Activated CD4-positive, alpha-beta T cell treated with anti-CD3 and anti-CD28 coated beads for 1 hour (primary cell): ENCODE measurements at places on chromosomes 16 and 17.

GRCh38 chr16:86928523-86929011, 350.2 kb downstream of the FOXL1 start:
- DNase-seq = no peak

DNA sequence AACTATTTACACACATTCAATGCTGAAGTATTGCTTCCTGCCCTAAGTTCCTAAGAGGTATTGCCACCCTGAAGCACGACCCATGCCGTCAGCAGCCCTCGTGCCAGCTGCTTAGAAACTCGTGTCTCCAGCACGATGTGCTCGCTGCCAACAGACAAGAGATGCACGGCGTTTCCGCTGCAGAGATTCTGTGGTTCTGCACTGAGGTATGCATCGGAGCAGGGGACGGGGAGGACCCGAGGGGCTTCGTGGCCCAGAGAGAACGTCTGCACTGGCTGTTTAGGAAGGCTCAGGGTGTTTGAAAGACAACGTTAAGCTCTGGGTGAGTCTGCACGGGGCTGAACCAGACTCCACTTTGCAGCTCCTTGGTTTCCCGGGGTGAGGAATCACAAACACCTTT, 82.7 kb upstream of the CREBBP start:
- DNase-seq = no peak

- no peak for DNase-seq
These were observed 65.9 kb downstream of the CEP95 start for GRCh38 chr17:64572682-64573154.

- no peak for DNase-seq
These were observed 205.2 kb upstream of the CHMP6 start for GRCh38 chr17:80786470-80786869.

- DNase-seq = no peak
These were observed 171.8 kb upstream of the FOXF1 start for GRCh38 chr16:86338403-86339115.

DNA sequence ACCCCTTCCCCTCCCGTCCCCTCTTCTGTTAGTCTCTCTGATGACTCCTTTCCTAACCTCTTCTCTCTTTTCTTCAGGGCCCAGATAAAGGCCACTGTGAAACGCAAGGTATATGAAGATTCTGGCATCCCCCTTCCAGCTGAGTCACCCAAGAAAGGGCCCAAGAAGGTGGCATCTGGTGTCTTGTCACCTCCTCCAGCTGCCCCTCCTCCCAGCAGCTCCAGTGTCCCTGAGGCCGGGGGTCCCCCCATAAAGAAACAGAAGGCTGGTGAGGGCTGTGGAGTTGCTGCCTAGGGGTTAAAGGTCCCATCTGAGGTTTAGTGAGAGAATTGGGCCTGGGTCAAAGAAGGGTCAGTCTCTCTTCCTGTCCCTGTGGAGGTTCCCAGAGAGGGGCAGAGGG, 4.0 kb downstream of the RNASEK start:
- no peak for DNase-seq

- DNase-seq = no peak
These were observed 2.4 kb downstream of the NUP93 start for GRCh38 chr16:56732366-56732765.

DNA sequence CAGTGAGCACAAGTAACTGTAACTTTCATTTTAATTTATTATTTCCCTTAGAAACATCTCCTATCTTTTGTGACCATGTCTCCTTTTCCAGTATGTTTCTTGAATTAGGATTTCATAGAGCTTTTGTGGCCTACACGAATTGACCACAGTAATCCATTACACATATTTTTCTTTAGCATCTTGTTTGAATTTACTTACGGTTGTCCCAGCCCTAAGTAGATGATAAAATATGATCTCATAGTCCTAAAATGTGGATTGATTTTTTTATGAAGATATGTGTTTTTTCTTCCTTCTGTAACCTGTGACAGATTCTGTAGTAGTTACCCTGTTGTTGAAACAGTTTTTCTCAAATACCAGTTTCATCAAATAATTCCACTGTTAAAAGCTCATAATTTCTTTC, 61.5 kb downstream of the NF1 start:
- no peak for DNase-seq

- no peak for DNase-seq
These were observed 21.8 kb downstream of the ITGB3 start for GRCh38 chr17:47275245-47275984.

- DNase-seq = no peak
These were observed 49.9 kb upstream of the MAP3K14 start for GRCh38 chr17:45366691-45367090.

DNA sequence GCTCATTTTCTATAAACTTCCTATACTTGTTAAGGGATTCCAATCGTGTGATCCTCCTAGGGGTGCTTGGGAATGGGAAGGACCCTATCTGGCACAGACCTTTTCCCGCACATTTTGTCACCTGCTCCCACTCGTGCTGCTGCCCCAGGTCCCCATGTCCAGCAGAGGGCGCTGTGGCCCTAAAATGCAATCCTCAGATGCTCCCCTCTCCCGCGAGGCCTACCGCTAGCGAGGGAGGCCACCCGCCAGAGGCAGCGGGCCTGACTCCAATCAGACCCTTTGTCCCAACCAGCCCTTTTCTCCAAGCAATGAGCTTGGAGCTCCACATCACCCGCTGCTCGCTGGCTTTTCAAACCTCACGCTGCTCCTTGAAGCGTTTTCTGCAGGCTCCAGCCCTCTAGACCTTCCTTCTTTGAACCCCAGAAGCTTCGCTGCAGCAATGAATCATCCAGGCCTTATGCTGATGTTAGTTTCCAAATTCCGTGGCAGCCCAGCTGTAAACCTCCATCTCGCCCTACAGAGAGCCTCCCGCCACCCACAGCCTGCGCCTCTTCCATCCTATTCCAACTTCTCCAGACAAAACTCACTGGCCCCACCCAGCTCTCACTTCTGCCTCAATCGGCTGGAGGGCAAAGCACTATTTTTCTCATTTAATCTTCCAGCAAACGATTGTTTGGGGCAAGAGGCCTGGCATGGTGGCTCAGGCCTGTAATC, 23.6 kb upstream of the FZD2 start:
- DNase-seq = peak; percentile 76

DNA sequence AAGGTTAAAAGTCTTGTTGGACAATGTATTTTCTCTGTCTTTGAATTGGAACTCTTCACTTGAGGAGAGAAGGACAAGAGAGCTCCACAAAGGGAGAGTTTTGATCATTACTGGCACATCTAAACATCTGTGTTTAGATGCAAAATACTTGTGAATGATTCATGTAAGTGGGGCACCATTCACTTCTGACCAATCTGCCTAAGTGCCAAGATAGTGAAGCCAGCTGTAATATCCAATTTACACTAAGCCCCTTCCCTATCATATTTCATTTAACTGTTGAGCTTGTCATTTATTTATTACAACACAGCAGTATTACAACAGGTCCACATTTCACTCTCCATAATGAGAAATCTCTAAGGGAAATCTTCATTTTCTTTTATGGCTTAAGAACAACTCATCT, 832.3 kb upstream of the GOT2 start:
- no peak for DNase-seq

DNA sequence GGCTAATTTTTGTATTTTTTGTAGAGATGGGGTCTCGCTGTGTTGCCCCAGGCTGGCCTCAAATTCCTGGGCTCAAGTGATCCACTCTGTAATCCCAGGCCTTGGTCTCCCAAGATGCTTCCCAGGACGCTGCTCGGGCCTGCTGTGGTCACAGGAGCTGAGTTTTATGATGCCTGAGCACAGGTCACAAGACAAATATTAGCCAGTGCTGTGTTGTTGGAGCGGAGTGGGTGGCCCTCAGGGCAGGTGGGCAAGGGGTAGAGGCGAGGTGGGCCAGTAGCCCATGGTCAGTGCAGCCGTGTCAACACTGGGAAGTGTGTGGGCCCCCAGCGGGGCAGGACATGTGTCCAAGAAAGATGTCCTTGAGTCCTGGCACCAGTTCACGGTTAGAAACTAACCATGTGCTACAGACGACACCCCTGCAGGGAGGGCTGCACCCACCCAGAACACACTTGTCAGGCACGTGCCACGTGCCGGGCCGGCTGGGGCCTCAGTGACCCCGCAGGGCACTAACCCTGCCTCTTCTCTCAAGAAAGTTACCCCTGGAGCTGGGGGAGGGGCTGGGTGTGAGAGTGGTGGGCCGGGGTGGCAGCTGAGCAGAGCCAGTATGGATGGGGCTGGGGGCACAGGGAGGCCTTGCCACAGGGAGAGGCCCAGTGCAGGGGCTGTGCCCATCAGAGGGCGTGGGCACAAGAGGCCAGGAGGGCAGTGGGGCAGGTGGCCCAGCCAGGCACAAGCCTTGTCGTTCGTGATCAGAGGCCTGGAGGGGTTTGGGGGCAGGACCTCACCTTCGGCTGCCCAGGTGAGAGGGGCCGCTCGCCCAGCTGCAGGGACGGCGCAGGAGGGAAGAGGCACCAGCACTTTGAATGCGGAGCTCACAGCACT, 103.1 kb upstream of the CHMP6 start:
- no peak for DNase-seq

GRCh38 chr16:11105038-11105903, 150.7 kb downstream of the SOCS1 start:
- DNase-seq = no peak

DNA sequence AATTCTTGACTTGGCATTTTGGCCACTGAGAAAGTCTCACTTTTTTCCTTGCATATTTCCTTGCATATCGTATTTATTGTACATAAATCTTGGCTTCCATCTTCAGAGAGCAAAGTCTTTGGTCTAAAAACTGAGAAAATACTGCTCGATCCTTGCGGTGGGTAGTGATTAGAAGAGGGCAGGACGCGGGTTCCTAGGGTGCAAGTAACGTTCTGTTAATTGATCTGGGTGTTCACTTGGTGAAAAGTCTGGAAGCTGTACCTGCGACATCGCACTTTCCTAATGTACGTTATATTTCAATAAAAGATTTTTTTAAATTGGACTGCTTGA, 758 bp upstream of the UBALD2 start:
- no peak for DNase-seq

DNA sequence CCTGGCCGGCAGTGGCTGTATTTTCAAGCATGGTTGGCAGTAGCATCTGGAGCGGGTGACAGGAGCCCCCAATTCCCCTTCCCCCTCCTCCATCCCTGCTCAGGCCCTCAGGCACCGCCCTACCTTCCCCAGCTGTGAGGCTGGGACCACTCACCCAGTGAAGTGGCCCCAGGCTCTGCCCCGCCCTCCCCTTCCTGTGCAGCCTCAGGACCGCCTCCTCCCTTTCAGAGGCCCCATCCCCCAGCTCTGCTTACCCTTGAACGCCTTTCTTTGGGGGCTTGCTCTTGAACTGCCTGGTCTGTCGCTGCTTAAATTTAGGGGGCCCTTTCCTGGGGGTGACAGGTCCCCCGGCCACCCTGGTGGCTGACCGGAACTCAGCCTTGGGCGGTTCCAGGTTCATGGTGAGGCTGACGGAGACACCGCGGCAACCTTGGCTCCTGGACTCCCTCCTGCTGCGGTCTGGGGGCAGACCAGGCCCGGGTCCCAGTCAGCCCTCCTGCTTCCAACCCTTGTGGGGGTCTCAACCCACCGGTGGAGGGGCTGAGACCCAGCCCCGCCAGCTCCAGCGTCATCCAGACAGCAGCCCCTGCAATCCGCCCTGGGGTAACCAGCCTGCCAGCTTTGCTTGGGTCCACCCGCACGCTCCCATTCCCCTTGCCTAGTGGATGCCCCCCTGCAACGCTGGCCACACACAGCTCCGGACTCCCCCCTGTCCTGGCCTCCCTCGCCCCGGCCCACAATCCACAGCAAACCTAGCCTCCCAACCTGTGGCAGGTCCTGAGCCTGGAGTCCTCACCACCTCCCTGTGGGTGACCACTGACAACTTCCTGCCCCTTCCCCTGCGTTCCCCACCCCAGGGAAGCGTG, 3.2 kb downstream of the PDE6G start:
- no peak for DNase-seq

DNA sequence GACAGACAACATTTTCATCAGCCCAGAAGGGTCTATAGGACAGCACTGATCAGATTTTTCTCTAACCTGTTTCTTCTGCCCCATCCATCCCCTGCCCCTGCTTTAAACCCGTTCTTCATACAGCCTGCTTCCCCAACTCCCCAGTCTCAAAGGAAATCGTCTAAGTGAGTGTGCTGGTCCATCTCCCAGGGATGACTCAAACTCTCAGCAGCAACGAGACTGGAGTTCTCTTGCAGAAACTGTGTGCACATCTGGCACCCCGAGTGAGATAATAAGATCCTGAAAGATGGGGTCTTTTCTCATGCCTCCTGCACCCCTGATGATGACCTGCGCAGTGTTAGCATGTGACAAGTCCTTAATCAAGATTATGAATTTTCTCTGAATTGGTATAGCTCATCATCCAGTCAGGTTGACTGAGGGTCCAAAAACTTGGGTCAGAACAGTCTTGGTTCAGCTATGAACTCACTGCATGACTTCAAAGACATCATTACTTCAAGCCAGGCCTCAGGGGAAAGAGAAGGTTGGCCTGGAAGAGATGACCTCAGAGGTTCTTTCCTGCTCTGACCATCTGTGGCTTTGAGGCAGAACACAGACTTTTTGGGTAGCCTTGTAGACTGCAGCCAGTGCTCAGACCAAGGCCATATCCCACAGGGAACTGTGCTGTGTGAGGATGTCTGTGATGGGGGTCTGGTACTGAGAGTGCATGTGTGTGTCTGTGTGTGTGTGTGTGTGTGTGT, 117.9 kb downstream of the SPACA3 start:
- DNase-seq = no peak
